ENCODE measurements at places on chromosomes 11 and 22.
A peak's percentile ranks its signal among the peaks of the same experiment; 100 is the strongest.

DNA sequence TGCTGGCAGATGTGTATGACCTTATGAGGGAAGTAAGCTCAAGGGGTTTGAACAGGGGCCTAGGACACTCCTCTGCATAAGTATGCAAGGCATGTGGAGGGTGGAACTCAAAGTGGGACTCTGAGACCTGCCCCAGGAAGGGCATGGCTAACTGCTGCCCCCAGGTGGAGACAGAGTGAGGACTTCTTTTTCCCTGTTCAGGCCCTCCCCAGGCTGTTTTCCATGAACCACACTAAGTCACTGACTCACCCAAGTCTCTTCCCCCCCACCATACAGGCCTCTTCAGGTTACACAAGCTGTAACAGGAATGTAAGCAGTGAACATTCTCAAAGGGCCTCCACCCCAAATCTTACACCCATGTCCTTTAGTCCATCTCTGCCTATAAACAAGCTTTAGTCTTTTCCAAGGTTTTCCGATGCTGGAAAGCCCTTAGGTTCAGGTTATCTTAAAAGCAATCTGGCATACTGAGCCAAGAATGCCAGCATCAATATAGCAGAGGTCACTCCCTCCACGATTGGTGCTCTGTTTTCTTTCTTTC lies 13.1 kb downstream of the EEF1G start:
- peak; percentile 75 for DNase-seq

DNA sequence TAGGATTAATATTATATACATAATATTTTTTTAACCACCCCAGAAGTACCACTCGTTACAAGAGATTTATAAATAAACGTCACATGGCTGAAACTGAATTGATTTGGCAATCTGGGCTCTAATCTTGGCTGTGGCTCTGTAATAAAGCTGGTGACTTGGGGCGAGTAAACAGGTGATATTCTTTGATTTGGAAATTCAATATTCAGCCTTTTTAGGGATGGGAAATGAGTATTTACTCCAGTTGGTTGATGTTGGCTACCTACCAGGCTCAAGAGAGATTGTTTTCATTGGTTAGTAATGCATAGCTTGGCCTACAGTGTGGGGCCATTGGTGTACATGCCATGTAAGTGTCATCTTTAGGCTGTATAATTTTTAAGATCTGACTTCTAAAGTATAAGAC lies 117.7 kb upstream of the SORL1-AS1 start:
- no peak for DNase-seq

DNA sequence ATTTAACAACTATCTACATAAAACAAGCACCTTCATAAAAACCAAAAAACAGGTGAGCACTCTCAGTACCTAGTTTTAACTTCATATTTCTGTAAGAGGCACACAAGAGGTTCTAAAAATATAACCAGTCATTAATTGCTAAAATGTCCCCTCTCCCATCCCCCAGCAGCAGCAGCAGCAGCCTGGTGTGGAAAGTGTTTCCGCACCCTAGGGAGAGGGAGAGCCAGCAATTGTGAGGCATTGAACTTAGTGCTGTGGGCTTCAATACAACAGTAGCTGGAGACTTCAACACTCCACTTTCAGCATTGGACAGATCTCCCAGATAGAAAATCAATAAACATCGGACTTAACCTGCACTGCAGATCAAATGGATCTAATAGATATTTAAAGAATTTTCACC lies 1158.5 kb downstream of the JRKL start:
- DNase-seq, result no peak

- no peak for DNase-seq
Measured at GRCh38 chr11:46710821-46711269, 8.2 kb upstream of the F2 start.

DNA sequence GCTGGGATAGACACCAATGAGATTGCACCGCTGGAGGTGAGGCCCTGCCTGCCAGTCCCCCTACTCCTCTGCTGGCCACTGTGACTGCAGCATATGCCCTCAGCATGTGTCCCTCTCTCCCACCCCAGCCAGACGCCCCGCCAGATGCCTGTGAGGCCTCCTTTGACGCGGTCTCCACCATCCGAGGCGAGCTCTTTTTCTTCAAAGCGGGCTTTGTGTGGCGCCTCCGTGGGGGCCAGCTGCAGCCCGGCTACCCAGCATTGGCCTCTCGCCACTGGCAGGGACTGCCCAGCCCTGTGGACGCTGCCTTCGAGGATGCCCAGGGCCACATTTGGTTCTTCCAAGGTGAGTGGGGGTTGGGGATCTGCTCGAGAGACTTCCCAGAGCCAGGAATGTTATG lies 5.7 kb upstream of the SMARCB1 start:
- DNase-seq, result no peak

GRCh38 chr11:133678191-133678590 lies 145.9 kb upstream of the OPCML start:
- DNase-seq, result no peak

- no peak for DNase-seq
Measured at GRCh38 chr11:134564472-134565200, 152.6 kb upstream of the B3GAT1 start.

- DNase-seq, result no peak
Measured at GRCh38 chr11:7449211-7449840, 36.0 kb upstream of the OLFML1 start.

- no peak for DNase-seq
Measured at GRCh38 chr11:113551645-113552044, 76.4 kb upstream of the DRD2 start.

GRCh38 chr22:42994917-42995562 lies 19.9 kb downstream of the PACSIN2 start:
- no peak for DNase-seq

DNA sequence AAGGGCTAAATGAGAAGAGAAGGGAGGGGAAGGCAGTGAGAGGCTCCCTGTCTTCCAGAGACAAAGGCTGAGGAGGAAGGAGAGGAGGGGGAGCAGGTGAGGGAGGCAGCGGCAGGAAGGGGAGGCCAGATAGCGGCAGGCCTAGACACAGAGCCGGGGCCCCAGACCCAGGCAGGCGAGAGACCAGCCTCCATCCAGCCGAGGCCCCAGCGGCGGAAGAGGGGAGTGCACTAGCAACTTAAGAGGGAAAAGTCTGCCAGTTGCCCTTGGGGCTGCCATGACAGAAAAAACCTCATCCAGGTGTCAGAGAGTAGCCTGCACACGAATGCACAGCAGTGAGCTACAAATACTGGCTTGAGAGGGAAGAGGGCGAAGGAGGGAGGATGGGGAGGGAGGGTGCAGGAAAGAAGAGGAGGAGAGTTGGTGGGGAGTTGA lies 46.7 kb downstream of the IGLL1 start:
- peak; percentile 86 for DNase-seq

DNA sequence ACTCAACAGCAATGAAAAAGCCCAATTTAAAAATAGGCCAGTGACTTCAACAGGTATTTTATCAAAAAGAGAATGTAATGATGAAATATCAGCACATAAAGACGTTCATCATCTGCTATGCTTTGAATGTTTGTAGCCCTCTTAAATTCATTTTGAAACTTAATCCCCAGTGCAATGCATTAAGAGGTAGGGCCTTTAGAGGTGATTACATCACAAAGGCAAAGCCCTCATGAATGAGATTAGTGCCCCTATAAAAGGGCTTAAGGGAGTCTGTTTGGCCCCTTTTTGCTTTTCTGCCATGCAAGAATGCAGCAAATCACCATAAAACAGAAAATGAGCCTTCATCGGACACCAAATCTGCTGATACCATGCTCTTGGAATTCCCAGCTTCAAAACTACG lies 637.0 kb downstream of the DLG2 start:
- no peak for DNase-seq

- DNase-seq, result no peak
Measured at GRCh38 chr22:27786291-27786932, 15.1 kb downstream of the MN1 start.

GRCh38 chr22:19586922-19587684 lies 62.9 kb upstream of the CLDN5 start:
- no peak for DNase-seq

DNA sequence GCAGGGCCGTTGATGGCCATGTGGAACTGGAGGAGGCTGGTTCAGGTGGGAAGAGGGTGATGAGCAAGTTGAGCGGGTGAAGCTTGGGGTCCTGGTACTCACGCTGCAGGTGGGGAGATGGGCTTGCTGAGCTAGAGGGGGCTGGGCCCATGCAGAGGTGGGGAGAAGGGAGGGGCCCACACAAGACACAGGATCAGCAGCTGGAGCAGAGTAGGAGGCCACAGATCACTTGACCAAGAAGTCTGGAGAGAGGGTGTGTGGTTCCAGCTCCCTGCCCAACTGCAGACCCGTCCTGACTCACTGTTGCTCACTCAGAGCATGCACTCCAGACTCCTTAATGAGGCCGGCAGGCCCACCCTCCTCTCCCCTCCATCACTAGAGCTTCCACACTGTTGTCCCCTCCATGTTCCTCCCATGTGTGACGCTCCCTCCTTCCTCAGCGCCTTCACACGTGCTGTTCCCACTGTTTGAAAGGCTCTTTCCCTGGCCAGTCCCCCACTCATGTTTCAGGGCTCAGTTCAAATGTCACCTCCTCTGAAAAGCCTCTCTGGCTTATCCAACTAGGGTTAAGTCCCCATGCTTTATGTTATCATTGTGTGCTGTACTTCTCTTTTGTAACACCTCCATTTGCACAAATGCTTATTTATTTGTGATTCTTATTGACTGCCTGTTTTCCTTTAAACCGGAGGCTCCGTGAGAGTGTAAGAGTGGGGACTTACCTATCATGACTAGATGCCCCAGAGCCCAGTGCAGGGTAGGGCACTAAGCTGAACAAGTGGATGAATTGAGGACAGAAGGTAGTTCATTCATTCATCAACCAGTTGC lies 2.3 kb downstream of the CCDC86 start:
- DNase-seq, result no peak

GRCh38 chr11:119049081-119049480 lies 7.9 kb downstream of the HYOU1 start:
- no peak for DNase-seq

- no peak for DNase-seq
Measured at GRCh38 chr11:46347637-46348311, 511 bp downstream of the DGKZ start.

DNA sequence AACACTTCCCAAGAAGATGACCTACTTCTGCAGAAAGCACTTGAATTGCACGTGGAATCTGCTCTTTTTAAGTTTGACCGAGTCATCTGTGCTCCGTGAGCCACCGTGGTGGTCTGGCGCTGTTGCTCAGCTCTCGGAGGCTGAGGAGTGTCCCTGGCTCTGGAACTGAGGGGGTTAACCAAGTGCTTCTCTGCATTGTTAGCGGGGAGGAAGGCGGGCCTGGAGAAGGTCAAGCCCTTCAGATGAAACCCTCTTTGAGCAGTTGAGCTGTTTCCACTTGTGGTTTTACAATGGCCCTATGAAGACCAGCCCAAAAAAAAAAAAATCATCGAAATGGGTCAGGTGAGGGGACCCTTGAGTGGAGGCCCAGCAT lies 286.4 kb downstream of the NTM start:
- no peak for DNase-seq

DNA sequence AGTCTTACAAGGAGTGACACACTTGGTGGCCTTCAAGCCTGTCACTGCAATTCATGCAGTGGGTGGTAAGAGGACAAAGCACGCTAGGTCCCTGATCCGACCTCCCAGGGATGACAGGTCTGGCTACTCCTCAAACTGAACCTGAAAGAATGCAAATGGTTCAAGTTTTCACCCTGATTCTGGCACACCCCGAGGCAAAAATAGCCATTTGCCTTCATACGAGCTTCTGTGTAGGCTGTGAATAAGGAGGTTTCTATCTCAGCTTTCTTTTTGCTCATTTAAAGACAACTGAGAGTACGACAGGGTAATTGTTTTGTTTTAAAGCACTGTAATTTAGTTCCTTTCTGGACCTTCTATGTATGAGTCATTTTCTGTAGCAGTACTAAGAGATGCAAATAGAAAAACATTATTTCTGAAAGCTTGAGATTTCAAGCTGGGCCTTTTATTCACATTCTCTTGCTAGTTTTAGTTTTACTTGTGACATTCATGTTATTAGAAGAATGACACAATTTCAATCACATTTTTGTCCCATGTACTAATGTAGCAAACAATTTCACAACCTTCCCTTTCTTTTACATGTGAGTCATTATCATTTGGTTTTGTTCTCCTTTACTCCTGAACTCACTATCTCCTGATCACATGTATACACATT lies 56.6 kb upstream of the FDX1 start:
- no peak for DNase-seq

DNA sequence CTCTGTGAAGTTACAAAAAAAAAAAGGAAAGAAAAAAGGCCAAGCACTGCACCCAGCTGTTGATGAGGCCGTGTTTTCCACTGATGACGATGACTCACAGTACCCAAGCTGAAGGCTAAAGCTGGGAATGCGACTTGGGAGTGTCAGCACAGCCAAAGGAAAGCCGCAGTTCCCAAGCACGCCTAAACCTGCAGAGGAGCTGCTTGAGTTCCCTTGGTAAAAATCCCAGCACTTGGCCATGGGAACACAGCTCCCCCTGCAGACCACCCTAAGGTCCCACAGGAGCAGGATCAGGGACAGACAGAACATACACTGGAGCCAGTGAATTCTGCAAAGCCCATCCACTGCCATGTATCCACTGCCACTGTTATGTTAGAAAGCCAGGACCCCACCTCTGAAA lies 39.9 kb downstream of the SERGEF start:
- peak; percentile 58 for DNase-seq

DNA sequence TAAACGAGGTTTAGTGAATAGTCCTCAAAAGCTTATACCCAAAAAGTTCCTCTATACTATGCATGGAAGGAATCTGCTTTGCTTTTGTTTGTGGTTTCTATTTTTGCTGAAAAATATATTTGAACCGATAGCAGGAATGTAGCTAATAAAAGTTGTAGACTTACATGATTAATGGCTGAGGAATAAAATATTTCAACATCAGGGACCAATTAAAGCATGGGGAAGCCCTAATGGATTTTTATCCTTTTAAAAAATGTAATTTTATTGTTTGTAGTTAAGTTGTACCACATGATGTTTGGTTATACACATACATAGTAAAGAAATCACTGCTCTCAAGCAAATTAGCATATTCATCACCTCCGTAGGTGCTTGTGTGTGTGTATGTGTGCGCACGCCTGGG lies 295.3 kb upstream of the CNTN5 start:
- DNase-seq, result no peak

Measured in BE2C (cell line).